ENCODE measurements at places on chromosomes 3 and 15. TPM values are rescaled to one million over a fixed set of nuclear protein-coding genes. Genes with fewer than 3 reads are reported as not detected.

DNA sequence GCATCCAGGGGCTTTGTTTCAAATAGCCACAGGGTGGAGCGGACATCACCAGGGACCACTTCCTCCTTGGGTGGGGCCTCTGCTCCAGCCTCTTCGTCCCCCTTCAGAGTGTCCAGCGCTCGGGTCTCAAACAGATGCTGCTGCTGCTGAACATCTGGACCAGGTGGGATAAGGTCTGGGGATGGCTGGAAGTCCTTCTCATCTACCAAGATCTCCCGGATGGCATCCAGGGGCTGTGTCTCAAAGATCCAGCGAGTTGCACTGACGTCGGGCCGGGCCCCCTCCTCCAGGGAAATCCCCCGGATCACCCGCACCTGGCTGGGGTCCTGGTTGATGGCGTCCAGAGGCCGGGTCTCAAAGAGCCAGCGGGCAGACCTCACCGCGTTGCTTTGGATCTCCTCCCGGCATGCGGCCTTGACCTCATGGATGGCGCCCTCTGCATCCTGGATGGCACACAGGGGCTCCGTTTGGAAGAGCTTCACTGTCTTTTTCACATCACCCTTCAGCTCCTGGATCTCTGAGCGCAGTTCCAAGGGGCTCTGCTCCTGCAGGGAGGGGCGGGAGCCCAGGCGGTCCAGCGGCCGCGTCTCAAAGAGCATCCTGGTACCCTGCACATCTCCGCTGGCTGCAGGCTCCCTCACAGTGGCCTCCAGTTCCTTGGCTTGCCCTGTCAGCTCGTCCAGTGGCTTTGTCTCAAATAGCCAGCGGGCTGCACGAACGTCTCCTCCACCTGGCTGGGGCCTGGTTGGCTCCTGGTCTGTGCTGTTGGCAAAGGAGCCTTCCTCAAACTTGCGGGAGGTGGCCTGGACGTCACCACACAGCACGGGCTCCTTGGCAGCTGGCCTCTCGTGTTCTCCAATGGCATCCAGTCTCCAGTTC, 3.9 kb downstream of the XIRP1 start:
- DNase-seq = no peak

DNA sequence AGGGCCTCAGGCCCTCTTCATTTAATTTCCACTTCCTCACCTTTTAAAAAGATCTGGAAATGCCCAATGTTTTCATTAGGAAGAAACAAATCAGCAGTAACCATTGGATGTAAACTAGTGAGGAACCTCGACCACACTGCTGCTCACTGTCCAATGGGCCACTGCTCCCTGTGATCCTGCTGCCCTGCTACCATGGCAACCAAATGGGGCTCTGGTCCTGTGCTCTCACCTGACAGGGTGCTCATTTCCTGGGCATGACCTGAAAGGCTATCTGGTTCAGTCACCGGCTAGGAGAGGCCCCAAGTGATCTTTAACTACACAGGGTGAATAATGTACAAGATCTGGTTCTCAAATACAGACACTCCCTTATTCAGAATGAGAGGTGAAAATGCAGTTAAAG, 54.6 kb downstream of the ARHGEF3 start:
- DNase-seq = no peak

DNA sequence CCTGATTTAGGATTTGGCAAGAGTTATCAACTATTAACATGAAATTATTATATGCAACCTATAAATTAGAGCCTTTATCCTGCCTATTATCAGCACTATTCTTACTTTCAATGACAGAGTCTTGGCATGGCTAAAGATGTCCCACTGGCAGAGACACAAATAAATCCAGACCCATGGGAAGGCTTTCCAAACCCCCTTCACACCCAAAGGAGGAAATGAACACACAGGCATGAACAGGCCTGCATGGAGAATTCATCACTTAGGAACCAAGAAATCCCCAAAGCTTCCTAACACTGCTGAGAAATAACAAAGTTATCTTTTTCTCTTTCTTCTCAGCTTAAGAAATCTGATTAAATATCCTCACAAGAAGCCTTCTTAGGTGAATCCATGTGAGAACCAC, 213.9 kb downstream of the OCA2 start:
- no peak for DNase-seq

The WNT5A gene
- 1,105 TPM for total RNA-seq

Data from fibroblast of villous mesenchyme (primary cell).